ENCODE measurements at places on chromosomes 3 and 15.
A peak's percentile ranks its signal among the peaks of the same experiment; 100 is the strongest.

- no peaks in the 10 kb centered on the region for H3K27me3 ChIP-seq
- H3K4me3 ChIP-seq = no peak overlapping the region
Observed at GRCh38 chr3:190581041-190581541, 67.2 kb downstream of the IL1RAP start.

DNA sequence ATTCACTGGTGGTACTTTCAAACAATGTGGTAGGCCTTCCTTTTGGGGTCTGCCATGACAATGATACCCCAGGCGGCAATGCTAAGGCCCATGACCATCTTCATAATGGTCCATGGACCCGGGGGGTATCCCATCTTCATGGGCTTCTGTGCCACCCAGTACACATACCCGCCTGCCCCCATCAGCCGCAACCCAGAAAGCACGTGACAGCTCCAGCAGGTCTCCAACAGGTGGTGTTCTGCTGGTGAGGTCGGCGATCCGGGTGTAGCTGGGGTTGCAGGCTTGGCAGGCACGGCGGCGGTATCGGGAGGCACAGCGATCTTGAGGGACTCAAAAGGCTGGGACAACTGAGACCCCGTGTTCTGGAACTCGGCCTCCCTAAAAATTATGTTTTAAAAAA, 214.5 kb downstream of the SNRPN start:
- H3K27ac ChIP-seq = no peak overlapping the region
- H3K4me1 ChIP-seq = no peaks in the 10 kb centered on the region
- no peak overlapping the region for H3K4me3 ChIP-seq
- DNase-seq = no peak

DNA sequence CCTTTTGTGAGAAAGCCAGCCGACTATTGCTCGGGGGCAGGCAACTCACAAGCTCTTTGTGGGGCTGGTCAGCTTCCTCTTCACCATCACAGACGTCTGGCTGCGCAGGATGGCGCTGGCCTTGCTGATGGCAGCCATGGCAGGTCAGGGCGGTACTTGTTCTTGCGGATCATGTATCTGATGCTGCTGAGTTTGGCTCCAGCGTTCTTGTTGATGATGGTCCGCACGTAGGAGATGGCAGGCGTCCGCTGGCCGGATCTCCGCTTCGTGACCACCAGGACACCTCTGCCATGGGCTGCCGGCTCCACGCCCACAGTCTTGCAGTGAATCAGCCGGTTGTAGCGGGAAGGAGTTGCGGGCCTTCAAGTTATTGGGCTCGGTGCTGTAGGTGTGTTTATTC, 67.9 kb upstream of the SLC7A14 start:
- DNase-seq = no peak
- H3K36me3 ChIP-seq = no peaks in the 10 kb centered on the region
- no peak overlapping the region for H3K27ac ChIP-seq
- no peaks in the 10 kb centered on the region for H3K4me1 ChIP-seq
- H3K27me3 ChIP-seq = peaks cover 42% of the 10 kb centered on the region
- H3K4me3 ChIP-seq = no peak overlapping the region

DNA sequence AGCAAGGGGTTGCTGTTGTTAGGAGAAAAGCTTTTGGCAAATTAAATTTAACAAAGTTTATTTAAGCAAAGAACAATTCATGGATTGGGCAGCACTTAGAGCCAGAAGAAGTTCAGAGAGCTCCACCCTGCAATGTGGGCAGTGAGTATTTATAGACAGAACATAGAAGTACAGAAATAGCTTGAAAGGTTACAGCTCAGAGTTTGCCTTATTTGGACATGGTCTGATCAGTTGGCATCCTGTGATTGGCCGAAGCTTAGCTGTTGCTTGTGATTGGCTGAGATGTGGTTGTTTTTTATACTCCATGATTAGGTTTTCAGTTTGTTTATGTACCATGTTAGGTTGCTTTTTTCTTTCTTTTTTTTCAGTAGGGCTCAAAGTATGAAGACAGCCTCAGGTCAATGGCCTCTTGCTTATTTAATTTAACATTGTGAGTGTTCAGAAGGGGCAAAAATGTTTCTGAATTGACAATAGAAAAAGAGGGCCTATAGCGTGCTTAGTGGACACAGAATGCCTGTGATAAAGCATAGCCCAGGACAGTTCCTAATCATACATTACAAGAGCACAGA, 293.8 kb downstream of the IGSF11 start:
- no peak overlapping the region for H3K27ac ChIP-seq
- no peak overlapping the region for H3K4me3 ChIP-seq
- H3K4me1 ChIP-seq = no peaks in the 10 kb centered on the region
- no peaks in the 10 kb centered on the region for H3K27me3 ChIP-seq
- H3K36me3 ChIP-seq = no peaks in the 10 kb centered on the region

DNA sequence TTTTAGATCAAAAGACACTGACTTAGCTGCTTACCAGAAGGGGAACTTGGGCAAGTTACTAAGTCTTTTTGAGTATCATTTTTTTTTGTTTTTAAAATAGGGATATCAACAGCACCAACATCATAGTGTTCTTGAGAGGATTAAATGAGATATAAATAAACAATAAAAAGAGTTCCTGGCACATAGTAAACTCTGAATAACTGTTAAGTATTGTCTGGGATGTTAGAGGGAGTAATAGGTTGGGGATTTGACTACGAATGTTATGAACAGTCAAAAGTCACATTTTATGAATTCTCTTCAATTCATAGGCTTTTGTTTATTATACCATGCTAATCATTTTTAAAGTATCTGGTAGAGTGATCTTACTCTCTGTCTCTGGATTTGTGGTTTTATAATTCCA, 37.8 kb upstream of the FAH start:
- H3K4me1 ChIP-seq = peaks cover 50% of the 10 kb centered on the region
- peaks cover 8% of the 10 kb centered on the region for H3K36me3 ChIP-seq
- H3K27ac ChIP-seq = peak overlapping the region; percentile 10
- H3K27me3 ChIP-seq = no peaks in the 10 kb centered on the region
- no peak for DNase-seq

DNA sequence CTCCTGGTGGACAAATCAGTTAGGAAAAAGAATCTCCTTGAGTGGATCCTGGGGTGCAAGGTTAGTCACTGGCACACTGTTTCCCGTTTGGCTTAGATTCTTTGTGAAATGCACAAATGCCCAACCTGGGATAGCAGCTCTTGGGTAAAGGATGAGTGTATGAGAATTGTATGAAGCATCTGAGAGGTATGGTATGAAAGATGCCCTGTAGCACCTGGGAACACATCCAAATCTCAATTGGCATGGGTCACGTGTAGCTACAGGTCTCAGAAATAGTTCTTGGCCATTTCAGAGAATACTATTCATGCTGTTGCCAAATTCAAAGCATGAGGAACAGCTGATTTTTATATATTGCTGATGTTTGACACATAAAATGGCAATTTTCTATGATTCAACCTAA, 84.3 kb downstream of the KCNH8 start:
- H3K27me3 ChIP-seq = no peaks in the 10 kb centered on the region
- no peak overlapping the region for H3K27ac ChIP-seq
- no peak for DNase-seq
- H3K36me3 ChIP-seq = peaks cover 4% of the 10 kb centered on the region
- no peak overlapping the region for H3K4me3 ChIP-seq

DNA sequence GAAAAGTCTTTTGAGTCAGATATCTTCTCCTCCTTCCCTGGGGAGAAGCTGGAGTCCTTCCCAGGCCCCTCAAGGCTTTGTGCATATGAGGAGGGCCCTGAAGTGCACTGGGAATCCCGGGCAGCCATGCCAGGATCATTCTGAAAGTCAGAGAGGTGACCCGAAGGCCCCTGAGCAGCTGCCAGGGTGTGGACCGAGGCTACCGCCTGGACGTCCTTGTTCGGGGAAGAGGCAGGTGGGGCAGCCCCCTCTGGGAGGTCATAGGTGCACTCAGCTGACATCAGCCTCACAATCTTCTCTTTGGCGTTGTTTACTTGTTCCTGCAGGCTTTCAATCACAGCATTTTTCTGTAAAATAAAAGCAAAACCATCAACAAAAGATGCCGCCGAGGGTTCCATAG, 73.8 kb upstream of the GSK3B start:
- no peak for DNase-seq
- H3K27ac ChIP-seq = no peak overlapping the region
- no peaks in the 10 kb centered on the region for H3K4me1 ChIP-seq
- no peak overlapping the region for H3K4me3 ChIP-seq

GRCh38 chr15:92616621-92617548, 38.7 kb downstream of the FAM174B start:
- no peaks in the 10 kb centered on the region for H3K27me3 ChIP-seq
- H3K27ac ChIP-seq = no peak overlapping the region
- no peak overlapping the region for H3K4me3 ChIP-seq
- DNase-seq = no peak
- no peaks in the 10 kb centered on the region for H3K4me1 ChIP-seq

DNA sequence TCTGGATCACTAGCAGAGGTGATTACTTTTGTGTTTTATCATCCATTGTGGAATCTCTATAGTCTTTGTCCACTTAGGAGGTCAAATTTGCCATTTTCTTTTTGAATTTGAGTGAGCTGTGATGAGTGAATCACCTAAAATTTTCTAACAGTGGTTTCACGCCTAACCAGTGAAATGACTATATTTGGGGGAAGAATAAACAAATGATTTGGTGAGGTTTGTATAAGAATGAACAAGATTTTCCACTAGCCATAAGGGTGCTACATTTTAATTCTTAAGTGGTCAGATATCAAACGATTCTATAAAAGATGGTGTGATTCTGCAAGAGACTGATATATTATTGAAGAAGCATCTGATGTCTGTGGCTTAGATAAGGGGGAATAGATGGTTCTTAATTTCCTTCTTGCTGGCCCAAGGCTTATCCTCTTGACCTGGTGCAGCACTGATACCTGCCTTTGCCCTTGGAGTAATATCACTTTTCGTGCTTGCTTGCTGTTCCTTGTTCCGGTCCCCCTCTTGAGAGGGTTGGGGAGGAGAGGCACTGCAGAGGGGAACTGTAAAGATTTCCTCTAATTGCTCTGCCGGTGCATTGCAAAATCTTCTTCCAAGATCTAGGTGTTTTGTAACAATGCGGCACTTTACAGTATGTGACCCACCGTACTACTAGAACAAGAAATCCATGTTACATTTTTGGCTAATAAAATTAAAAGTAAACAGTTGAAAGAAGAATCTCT, 14.5 kb downstream of the C3orf20 start:
- H3K4me1 ChIP-seq = peaks cover 34% of the 10 kb centered on the region
- no peak for DNase-seq
- peaks cover 11% of the 10 kb centered on the region for H3K27me3 ChIP-seq
- H3K27ac ChIP-seq = no peak overlapping the region
- H3K4me3 ChIP-seq = no peak overlapping the region

DNA sequence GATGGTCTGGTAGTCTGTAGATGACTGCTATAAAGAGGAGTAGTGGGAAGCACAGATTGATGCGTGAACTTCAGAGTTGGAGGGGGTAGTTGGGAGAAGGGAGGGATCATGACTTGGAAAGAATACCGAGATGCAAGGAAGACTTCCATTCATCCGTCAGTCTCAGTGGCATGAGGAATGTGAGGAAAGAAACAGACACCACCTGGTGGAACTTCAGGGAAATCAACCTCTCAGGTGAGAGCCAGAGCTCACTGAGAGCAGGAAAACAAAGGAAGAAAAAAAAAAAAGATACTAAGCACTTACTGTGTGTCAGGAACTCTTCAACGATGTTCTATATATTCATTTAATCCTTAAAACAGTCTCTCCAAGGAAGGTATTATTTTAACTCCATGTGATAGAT, 172.4 kb downstream of the OXSM start:
- no peak overlapping the region for H3K27ac ChIP-seq
- no peaks in the 10 kb centered on the region for H3K27me3 ChIP-seq
- H3K4me1 ChIP-seq = no peaks in the 10 kb centered on the region
- no peak for DNase-seq

- peaks cover 3% of the 10 kb centered on the region for H3K27me3 ChIP-seq
- no peaks in the 10 kb centered on the region for H3K36me3 ChIP-seq
- no peak overlapping the region for H3K27ac ChIP-seq
- H3K4me1 ChIP-seq = no peaks in the 10 kb centered on the region
Observed at GRCh38 chr3:69403454-69403853, 17.6 kb upstream of the FRMD4B start.

- peaks cover 2% of the 10 kb centered on the region for H3K36me3 ChIP-seq
- peaks cover 36% of the 10 kb centered on the region for H3K4me1 ChIP-seq
- H3K27me3 ChIP-seq = no peaks in the 10 kb centered on the region
Observed at GRCh38 chr3:191303596-191303995, 25.6 kb upstream of the CCDC50 start.

GRCh38 chr15:79036323-79036722, 54.3 kb downstream of the RASGRF1 start:
- H3K4me1 ChIP-seq = peaks cover 3% of the 10 kb centered on the region
- no peak overlapping the region for H3K4me3 ChIP-seq
- no peak for DNase-seq
- peaks cover 13% of the 10 kb centered on the region for H3K27me3 ChIP-seq
- no peak overlapping the region for H3K27ac ChIP-seq
- H3K36me3 ChIP-seq = no peaks in the 10 kb centered on the region

All from activated B cell treated with CpG ODN at 0.5 μM for 24 hours (primary cell).